ENCODE measurements at places on chromosomes 2 and 18.

- no peak for DNase-seq
Measured at GRCh38 chr2:3406501-3406900, 27.0 kb downstream of the TRAPPC12 start.

- DNase-seq, result no peak
Measured at GRCh38 chr2:191150600-191151330, at the start of gene STAT4. TSS of gene STAT4 (minus strand) at chr2:191150994. CDS start at chr2:191148203, 2,791 bp downstream.

- no peak for DNase-seq
Measured at GRCh38 chr2:219299372-219299760, 9.8 kb downstream of the PTPRN start.

DNA sequence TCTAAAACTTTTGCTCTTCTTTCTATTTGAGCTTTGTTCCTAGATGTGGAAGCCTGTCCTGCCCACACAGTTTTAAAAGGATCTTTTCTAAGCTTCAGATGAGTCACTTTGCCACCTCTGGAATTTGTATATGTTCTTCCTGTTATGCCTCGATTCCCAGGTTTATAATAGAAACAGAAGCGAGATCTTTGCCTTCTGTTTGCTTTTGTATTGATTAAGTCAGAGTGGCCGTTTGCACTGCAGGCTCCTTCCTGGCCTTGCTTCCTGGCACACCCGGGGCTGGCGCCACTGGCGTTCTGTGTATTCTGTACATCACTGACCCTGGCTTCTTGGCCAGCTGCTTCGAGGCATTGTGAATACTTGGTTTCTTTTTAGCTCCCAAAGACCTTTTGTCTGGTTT is 91.8 kb downstream of the MTCL1 start:
- no peak for DNase-seq

GRCh38 chr2:111201214-111201613 is 80.5 kb downstream of the BCL2L11 start:
- no peak for DNase-seq

DNA sequence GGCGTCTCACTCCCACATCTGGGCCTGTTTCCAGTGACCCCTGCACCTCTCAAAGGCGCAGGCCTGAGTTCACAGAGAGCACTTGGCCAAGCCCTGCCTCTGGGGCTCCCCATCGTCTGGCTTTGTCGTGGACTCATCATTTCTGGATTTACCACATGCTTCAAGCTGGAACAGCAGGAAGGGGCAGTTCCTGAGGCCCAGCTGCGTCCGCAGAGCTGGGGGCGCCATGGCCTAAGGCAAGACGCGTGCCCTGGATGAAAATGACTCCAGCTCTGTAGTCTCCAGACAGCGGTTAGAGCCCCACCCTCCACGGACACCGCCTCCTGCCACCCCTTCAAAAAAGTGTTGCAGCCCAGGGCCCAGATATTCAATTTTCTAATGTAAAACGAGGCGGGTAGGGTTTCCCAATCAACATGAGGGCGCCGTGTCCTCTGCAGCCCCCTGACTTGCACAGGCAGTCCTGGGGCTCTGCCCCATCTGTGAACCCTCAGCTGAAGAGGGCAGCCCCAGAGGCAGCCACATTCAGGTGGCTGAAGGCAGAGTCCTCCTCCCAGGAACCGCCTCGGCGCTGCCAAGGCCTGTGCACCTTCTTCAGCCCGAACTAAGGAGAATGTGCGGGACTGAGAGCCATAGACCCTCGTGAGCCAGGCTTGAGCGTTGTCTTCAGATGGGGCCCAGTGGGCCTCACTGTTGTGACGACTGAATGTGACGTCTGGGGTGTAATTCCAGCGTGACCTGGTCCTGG is 85.5 kb downstream of the NFATC1 start:
- DNase-seq, result no peak

DNA sequence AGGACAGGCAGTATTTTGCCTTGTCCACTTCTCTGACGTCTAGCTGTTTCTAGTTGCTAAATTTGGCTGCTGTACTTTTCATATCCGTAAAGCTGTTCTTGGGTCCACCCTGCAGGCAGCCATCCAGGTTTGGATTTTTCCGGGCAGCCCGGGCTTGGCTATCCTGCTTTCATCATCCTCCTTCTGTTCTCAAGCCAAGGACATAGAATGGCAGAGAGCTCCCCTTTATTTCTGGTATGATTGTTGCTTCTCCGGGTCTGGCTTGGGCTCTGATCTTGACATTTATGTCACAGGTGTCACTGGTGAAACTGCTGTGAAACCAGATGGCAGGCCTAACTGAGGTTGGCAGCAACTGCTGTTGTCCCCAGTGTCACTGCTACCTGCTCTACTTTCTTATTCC is 35.5 kb downstream of the SCN2A start:
- DNase-seq, result no peak

DNA sequence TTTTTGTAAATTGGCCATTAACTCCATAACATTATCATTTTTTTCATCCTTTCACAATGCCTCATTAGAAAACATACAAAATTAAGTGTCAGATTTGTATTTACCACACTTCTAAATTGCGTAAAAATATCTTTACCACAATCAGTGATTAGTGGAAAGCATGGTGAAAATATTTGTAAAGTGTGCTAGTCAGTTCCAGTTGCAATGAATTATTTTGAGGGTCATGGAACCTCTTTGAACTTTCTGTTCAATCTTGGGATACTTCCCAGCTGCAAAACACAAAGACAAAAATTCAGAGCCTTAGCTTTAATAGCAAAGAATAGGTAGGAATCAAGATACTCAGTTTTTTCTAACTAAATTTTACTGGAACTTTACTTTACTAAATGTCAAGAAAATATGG is 4.0 kb upstream of the COL3A1 start:
- DNase-seq, result no peak

- no peak for DNase-seq
Measured at GRCh38 chr18:62457877-62458276, 64.9 kb upstream of the ZCCHC2 start.

DNA sequence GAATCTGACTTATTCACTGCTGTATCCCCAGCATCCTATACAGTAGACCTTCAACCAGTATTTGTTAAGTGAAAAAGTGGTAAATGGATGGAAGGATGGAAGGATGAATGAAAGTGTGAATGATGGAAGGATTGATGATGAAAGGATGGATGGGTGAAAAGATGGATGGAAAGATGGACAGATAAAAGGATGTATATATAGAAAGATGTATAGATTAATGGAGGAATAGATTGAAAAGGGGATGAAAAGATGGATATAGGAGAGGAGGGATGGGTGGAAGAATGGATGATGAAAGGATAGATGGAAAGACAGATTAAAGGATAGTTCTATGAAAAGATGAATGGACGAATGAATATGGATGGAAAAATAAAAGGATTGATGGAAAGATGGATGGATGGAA is 50.0 kb downstream of the PSD4 start:
- no peak for DNase-seq

DNA sequence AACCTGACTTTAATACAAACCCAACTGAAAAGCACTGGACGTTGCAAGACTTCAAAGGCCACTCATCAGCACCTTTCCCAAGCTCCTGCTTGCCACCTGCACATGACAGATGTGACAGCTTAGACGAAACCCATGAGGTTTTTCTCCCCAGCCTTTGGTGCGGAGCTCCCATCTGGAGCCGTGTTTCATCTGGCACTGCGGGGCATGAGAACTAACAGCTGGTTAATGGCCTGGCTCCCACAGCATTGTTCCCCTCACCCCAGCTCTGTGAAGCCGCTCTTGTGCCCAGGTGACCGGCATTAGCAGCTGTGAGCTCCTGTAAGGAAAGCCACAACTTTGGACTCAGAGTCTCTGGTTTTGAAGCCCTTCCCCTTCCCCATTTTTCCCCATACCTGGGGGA is 50.9 kb downstream of the GALR1 start:
- no peak for DNase-seq

GRCh38 chr2:183349091-183349490 is 224.8 kb downstream of the NUP35 start:
- no peak for DNase-seq

DNA sequence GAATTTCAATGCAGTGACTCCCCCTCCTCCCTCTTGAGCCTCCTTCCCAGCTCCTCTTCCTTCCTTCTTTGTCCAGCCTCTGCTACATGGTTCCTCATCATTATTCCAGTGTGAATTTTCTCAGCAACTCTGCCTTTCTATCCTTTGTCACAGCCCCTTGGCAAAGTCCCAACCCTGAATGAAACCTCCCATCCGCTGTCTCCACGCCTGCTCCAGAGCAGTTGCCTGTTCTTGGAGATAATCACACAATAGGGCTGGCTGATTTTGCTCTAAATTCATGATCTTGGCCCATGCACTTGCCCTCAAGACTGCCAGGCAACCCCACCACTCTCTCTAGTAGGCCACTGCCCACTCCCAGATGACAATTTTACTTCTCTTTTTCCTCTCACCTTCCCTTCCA is 61.4 kb downstream of the BCL2L11 start:
- DNase-seq, result no peak

GRCh38 chr2:40072442-40073232 is 293.6 kb upstream of the THUMPD2 start:
- no peak for DNase-seq

DNA sequence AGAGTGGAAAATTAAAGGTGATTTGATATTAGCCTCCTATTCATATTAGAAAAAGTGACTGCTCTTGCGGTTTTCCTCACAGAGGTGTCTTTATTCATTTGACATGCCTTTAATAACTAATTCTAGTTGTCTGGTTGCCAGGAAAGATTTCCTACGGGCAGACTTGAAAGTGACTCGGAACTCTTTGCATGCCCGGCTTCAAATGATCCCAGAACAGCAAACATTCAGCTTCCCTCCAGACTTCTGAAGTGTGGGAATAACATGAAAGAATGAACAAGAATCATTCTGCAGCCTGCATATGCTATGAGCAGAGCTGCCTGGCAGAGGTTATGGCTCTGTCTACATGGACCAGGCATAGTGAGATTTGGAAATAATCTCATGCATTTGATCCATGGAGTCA is 89.6 kb upstream of the PKDCC start:
- DNase-seq, result no peak

DNA sequence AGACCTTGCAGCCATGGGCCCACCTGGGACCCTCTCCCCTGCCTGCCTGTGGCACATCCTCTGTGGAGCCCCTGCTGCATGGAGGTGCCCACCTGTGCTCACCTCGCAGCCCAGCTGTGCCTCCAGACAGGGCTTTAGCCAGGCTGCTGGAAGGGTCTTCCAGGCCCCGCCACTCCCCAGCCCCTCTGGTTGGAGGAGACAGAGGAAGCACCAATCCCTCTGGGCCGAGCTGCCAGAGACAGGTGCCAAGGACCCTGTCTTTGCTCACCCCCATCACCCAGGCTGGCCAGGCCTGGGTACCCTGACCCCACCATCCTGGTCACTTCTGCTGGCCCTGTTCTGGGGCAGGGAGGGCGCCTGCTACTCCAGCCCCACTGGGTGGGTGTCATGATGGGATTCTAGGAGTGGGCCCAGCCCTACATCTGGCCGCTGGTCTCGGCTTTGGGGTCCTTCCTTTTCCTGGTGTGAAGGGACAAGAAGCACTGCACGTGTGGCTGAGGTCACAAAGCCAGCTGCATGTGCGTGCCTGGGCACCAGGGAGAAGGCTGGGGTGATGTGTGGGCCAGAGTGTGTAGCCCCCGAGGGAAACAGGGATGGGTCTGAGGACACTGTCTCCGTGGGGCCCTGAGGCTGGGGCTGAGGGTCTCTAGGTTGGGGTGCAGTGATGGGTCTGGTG is 9.3 kb upstream of the NEU4 start:
- no peak for DNase-seq

DNA sequence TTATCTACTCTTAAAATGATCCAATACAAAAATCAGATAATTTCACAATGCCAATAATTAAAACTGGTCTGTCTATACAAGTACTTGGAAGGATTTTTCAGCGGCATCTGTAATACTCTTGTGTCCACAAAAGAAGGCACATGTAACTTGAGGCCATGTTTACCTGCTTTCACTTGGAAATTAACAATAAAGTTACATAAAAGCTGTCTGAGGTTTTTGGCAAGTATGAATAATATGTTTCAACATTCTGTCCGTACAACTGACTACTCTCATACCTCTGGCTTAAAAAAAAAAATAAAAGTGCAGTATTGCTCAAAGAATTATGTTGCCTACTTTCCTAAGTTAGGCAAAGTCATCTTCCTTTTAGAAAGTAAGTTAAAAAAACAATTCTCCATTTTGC is 253.6 kb downstream of the NBAS start:
- DNase-seq, result no peak

DNA sequence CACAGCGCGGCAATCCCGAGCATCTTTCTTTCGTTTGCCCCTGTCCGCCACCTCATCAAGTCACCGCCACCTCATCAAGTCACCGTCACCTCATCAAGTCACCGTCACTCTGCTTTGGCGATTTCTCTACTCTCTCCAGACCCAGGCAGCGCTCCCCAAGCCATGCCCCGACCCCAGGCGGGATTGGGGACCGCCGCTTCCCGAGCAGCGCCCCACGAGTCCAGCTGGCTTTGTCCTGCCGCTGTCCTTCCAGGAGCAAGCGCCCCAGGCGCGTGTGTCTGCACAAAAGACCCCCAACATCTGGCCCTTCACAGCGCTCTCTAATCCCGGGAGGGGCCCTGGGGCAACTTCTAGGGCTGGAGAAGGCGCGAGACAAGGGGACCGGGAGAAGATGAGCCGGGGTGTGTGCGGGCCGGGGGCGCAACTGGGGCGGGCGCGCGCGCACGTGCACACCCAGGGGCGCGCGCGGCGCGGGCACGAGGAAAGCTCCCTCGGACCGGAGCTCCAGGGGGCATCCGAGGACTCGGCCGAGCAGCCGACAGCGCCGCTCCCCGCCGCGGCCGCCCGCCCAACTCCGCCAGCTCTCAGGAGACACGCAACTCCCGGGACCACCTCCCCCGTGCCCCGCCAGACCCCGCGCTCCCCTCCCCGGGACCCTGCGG is 633 bp upstream of the RNF152 start:
- DNase-seq, result no peak

GRCh38 chr2:97706708-97707345 is 6.5 kb upstream of the ZAP70 start:
- DNase-seq, result no peak

DNA sequence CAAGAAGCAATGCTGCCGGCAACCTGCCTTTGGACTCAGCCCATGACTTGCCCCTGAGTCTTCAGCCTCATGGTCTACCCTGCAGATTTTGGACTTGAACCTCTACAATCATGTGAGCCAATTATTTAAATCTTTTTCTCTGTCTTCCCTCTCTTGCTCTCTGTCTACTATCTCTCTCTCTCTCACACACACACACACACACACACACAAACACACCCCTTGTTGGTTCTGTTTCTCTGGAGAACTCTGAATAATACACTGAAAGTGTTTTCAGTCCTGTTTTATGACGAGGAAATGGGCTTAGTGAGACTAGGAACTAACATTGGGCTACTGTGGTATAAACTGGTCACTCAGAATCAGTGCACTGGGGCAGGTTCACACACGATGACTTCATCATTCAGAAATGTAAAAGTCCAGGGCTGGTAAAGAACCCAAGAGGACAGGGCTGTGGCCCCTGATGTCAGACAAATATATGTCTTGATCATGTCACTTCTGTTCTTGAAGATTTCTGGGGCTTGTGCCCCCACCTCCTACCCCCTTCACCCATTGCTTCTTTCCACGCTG is 266.1 kb upstream of the SIX2 start:
- DNase-seq, result no peak

DNA sequence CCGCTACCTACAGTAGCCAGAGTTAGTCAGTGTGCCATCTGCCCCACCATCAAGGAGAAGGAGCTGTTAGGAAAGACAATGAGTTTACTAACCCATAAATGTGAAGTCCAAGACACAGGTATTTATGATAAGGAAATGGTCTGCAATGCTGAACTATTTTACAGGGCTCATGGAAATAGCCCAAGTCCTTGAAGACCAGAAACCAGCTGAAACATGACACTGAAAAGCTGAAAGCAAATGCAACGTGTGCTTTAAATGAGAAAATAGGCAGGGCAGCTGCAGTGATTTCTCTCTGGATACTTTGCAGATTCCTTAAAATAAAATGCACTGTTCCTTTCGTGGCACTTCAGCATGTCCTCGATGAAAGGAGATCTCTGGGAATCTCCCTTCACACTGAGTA is 256.4 kb upstream of the TCF4 start:
- no peak for DNase-seq
